Upper lobe of right lung (tissue), 1 donor: ENCODE measurements at places on chromosomes 13 and 19. TPM values are rescaled to one million over a fixed set of nuclear protein-coding genes. Genes with fewer than 3 reads are reported as not detected.
A peak's percentile ranks its signal among the peaks of the same experiment; 100 is the strongest.

Gene CYP2B6
- total RNA-seq: 1.9 TPM

Gene ARHGAP33
- total RNA-seq: 6.8 TPM

Gene FXYD7
- total RNA-seq: 0.61 TPM

Gene SLC17A7
- 0.69 TPM for total RNA-seq

Gene NACC1
- total RNA-seq: 39.8 TPM

Gene ZNF136
- total RNA-seq: 14.4 TPM

Gene ZNF284
- 2.9 TPM for total RNA-seq

Gene C13orf42
- total RNA-seq: not detected

Gene IGFL2
- total RNA-seq: not detected

Gene STAP2
- 16.1 TPM for total RNA-seq

Gene RASIP1
- 54.5 TPM for total RNA-seq

Gene ZNF296
- total RNA-seq: 1.7 TPM

Gene JSRP1
- total RNA-seq: 1.1 TPM

DNA sequence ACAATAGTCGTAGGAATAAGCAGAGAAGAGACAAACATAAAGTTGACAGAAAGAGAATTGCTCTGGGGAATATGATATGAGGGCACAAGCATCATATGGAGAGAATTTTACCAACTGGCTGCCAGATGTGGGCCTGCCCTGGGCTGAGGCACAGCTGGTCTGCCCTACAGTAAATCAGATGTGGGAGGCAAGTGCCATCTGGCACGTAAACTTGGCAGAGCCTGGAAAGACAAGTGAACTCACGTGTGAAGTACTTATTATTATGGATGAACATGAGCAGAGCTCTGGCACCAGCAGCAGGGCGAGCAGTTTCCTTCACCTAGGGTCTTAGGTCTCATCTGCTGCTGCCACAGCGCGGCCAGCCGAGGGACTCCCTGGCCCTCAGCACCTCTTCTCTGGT is 20.6 kb downstream of the PCDH8 start:
- DNase-seq: no peak

- no peak for DNase-seq
Observed at GRCh38 chr19:29366757-29367156, 153.8 kb upstream of the UQCRFS1 start.

DNA sequence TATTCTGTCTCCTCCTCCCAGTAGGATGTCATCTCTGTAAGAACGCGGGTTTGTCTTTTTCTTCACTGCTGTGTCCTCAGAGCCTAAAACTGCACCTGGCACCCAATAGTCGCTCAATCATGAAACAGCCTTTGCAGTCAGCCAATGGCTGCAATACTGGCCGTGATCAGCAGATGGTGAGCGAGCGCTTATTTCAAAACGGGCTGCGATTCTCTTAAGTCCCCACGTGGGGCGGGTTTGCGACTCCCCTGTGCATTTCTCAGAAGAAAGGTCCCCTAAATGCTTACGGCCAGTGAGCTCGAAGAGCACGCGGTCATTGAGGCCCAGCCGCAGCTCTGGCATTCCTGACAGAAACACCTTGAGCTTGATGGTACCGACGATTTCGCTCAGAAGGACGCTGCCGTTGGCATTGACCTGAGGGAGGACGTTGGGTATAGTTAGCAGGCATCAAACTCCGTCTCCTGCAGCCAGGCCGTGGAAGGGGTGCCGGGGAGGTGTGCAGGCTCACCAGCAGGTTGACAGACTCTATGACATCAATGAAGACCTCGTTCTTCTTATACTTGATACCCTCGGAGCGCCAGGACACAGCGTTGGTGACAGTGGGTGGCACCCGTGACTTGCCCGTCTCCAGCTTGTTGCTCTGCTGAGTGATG is 6.0 kb downstream of the AP1M2 start:
- peak; percentile 91 for DNase-seq

GRCh38 chr13:111262281-111262680 is 58.2 kb upstream of the TEX29 start:
- no peak for DNase-seq

DNA sequence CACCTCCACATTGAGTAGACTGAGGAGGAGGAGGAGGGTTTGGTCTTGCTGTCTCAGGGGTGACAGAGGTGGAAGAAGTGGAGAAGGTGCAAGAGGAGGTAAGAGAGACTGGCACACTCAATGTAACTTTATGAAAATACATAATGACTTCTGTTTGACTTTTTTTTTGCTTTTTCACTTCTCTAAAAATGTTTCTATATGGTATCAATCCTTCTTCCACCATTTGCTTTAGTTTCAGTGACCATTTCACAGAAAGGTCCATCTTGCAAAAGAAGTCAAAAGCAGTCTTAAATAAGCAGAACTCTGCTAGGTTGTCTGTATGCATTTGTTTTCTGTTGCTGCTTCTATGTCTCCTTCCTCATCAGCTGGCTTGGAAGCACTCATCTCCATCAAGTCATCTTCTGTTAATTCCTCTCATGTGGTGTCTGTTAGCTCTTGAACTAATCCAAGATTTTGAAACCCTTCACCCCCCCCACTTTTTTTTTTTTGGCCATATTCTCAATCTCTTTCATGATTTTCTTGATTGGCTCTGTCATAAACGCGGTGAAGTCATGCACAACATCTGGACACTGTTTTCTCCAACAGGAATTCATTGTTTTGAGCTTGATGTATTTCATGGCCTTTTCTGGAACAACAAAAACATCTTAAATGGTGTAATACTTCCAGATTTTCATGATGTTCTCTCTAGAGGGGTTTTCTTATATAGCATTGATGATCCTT is 80.8 kb downstream of the KL start:
- no peak for DNase-seq

DNA sequence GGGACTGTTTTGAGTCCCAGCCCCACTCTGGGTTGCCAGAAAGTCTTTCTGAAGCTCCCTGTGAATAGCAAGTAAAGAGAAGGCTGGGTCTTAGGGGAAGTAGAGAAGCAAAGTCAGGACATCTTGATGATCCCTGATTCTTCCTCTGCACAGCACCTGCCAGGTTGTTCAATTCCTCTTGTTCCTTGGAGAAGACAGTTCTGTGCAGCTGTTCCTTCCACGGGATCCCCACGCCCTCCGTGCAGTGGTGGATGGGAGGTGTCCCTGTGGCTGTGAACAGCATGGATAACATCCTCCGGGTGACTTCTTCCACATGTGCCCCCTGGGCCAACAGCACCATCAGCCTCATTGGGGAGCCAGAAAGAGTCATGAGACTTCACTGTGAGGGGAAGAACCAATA is 29.1 kb upstream of the IGLON5 start:
- no peak for DNase-seq

GRCh38 chr13:113577881-113578435 is 6.6 kb upstream of the TFDP1 start:
- DNase-seq: no peak

DNA sequence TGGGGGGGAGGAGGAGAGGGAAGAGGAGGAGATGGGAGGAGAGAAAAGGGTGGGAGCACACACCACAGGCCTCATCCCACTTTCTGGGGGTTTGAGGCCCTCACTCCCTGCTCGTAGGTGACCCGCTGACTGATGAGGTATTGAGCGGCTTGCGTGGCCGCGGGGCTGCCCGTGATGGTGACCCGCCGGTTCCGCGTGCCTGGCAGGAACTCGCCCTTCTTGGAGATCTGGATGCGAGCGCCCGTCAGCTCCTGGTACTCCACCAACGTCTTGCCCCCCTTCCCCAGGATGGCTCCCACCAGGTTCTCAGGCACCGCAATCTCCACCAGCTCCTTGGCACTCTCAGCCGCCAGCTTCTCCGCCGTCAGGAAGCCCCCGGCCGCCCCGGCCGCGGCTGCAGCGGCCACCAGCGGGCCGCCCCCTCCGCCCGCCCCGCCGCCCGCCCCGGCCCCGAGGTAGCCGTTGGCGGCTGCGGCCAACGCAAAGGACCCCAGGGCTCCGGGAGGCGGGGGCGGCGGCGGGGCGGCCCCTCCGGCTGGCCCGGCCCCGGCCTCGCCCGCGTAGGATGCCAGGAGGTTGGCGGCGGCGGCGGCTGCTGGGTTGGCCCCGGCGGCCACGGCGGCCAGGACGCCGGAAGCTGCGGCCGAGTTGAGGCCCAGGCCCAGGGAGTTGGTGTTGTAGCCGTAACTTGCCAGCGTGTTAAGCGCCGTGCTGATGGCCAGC is 25.4 kb upstream of the NANOS2 start:
- DNase-seq: no peak

- DNase-seq: no peak
Observed at GRCh38 chr19:30790056-30790680, 418.0 kb downstream of the ZNF536 start.

GRCh38 chr13:67314405-67314804 is 84.3 kb upstream of the PCDH9 start:
- DNase-seq: no peak

- DNase-seq: no peak
Observed at GRCh38 chr13:46665633-46666482, 112.9 kb downstream of the LRCH1 start.

DNA sequence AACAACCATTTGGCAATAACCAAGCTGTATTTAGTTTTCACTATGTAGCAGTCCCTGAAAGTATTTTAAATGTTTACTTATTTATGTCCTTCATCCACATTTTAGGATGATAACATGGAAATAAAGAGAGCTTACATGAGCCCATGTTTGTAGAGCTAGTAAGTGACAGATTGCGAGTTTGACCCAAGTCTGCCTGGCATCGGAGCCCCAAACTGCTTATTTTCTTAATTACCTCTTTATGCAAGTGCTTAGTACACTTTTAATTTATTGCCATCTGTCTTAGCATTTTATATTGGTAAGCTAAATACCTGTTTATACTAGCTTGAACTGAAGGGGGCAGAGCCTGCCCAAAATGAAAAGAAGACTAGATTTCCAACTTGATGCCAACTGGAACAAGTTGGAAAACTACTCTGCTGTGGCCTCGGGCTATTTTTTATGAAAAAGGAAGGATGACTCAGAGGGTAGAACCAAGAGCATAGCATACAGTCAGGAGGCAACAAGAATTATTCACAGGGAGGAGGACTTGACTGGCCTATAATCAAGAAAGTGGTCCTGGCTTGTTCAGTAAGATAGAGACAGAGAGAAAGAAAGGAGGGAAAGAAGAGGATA is 150.2 kb downstream of the NDFIP2 start:
- DNase-seq: no peak

GRCh38 chr13:103246581-103247200 is 180.5 kb upstream of the SLC10A2 start:
- no peak for DNase-seq

DNA sequence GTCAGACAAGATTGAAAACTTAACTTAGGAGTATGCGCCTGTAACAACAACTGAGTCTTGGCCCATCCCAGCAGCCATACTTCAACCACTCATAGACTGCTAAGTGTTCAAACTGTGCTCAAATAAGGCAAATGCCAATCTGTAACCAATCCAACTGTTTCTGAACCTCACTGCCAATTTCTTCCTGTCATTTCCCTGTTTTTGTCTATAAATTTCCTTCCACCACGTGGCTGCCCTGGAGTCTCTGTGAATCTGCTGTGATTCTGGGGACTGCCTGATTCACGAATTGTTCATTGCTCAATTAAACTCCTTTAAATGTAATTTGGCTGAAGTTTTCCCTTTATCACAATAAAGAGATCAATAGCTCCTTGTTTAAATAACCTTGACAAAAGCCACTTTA is 50.8 kb upstream of the FREM2 start:
- no peak for DNase-seq

DNA sequence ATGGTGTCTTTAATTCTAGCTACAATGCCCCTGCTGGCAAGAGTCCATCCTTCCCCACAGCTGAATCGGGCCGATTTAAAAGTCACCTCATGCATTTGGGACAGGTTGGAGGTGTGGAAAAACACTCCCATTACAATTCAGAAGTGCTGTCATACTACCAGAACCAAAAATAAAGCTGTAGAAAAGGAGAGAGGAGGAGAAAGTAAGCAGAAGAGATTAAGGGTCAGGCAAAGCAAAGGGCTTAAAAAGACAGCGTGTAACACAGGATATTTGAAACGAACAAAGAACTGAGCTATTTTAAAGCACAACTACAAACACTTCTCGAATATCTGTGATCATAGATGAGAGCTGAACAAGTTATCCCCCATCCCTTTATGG is 90.4 kb downstream of the FGF14 start:
- DNase-seq: no peak

GRCh38 chr19:7216373-7216902 is 77.8 kb downstream of the INSR start:
- no peak for DNase-seq

DNA sequence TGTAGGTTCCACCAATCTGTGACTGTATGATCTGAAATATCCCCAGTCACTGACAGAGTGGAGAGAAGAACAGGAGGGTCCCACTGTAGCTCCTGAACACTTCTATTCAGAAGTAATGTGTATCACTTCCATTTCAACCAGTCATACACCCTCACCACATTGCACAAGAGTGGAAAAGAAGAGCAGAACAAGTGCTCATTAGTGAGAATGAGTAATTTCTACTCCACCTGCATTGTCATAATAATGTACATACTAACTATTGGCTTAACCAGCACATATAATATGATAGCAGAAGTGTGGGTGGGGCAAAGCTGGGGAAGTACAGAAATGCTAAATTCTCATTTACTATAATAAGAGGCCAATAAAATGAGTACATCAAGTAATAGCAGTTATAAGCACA is 342.7 kb downstream of the LMO7 start:
- no peak for DNase-seq

- no peak for DNase-seq
Observed at GRCh38 chr13:53269634-53270033, 241.0 kb downstream of the OLFM4 start.

DNA sequence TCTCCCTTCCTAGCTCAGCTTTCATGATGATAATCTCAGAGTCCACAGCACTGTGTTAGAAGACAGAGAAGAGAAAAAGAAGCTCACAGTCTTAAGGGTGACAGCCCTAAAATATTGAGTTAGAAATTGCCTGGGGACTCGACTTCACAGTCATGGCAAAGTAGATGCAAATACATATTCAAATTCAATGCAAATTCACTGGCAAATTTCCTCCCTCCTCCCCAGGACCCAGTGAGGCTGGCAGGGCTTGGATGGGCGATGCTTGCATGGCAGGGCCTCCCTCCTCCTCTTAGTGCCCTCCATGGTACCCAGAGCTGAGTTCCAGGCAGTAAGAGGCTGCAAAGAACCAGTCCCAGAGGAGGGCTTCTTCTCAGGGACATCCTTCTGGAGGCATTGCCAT is 115.6 kb upstream of the UQCRFS1 start:
- DNase-seq: no peak
